ENCODE measurements at places on chromosomes 5 and 9.

DNA sequence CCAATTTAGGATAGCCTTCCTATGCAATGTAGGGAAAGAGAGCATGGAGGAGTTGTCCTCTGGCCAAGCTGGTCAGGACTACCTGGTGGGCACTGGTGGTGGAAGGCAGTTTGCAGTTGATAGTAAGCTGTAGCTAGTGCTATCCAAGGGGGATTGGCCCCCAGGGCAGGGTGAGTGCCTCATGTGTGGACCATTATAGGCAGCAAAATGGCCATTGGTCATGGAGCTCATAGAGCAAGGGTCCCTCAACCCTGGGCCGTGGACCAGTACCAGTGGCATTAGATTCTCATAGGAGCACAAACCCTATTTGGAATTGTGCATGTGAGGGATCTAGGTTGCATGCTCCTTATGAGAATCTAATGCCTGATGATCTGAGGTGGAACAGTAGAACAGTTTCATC is 139.3 kb downstream of the ZSWIM6 start:
- no peak for DNase-seq

DNA sequence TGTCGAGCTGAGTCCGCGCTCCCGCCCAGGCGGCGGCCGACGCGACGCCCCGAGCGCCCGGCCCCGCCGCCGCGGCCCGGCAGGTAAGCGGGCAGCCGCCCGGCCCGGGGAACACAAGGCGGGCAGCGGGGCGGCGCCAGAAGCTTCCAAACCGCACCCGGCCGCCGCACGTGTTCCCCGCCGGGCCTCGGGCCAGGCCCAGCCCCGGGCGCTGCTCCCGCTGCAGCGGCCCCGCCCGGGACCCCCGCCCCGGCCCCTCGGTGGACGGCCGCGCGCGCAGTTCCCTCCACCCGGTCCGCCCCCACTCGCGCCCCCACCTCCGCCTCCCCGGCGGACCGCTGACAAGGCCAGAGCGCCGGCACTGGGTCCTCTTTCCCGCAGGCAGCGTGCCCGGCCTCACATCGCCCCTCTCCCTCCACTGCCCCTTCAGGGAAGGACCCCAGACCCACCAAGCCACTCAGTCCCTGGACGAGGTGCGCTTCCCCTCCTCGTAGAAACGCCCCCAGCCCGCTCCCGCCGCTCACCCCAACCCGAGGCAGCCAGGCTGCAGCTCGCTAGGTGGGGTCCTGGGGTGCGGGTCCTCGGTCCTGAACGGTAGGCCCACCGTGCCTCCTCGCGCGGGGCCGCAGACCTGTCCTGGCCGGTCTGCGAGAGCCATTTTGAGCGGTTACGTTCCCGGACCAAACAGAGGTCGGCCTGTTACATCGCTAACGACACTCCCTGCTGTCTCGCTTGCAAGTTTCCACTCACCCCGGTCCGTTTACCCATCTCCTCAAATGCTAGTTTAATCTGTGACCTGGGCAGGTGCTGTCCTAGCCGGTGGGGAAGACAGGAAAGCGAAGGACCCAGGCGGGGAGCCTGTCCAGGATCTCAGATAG is 475 bp downstream of the WDR5 start:
- DNase-seq, result peak; percentile 34

- no peak for DNase-seq
Measured at GRCh38 chr9:112817860-112818203, 67.3 kb downstream of the SNX30 start.

- no peak for DNase-seq
Measured at GRCh38 chr5:164000819-164001218, 495.4 kb downstream of the MAT2B start.

DNA sequence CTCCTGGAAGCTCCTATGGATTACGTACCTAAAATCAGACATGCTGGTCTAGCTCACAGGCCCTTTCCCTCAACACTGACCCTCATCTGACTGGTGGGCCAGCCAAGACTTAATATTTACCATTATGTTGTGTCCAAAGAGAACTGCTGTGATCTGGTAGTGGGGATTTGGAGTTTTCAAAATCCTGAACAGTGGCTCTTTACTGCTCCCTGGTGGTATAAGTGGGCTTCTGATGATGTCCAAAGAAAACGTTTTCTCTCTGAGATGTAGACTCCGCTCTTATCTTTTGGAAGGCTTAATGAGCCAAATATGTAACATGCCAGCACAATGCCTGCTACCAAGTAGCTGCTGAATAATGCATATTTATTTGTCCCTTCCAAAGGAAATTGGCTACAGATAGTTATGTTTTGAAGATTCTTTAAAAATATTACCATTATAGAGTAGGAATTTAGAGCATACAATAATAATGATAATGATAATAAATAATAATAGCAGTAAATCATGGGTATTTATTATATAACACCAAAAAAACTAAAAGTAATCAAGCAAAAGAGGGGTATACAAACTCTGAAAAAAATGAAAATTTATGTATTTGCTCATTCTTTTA is 406.6 kb upstream of the TNC start:
- DNase-seq, result no peak

DNA sequence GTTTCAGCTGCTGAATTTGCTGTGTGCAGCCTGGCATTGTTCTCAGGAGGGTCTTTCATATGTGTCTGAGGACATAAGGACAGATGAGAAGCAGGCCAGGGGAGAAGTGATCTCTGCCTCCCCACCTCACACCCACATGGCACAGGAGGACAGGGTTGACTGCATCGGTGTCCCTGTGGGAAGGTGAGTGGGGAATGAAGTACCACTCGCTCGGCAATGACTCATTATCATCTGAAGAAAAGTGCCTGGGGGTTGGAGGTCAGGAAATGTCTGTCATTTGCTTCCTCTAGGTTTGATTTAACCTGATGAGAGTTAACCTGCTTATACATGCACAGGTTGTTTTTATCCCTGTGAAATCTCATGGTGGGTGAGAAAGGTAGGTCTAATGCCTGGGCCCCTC is 195.0 kb downstream of the GADD45G start:
- DNase-seq, result no peak

- DNase-seq, result no peak
Measured at GRCh38 chr5:1010641-1011046, 2.0 kb downstream of the NKD2 start.

DNA sequence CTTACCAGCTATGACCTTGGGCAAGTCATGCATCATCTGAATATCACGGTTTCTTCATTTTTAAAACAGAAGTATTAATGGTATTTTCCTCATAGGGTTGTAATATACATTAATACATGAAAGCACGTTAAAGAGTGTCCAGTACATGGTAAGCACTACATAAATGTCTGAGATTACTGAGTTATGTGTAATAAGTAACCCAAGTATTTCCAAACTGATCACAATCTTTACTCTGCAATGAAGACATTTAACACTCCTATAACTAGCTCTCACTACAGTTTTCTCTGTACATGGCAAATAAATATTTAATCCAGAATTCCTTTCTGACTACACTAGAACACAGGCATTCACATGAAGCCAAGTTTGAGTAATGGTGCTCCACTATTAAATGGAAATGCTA is 4.0 kb downstream of the GLDC start:
- DNase-seq, result no peak

DNA sequence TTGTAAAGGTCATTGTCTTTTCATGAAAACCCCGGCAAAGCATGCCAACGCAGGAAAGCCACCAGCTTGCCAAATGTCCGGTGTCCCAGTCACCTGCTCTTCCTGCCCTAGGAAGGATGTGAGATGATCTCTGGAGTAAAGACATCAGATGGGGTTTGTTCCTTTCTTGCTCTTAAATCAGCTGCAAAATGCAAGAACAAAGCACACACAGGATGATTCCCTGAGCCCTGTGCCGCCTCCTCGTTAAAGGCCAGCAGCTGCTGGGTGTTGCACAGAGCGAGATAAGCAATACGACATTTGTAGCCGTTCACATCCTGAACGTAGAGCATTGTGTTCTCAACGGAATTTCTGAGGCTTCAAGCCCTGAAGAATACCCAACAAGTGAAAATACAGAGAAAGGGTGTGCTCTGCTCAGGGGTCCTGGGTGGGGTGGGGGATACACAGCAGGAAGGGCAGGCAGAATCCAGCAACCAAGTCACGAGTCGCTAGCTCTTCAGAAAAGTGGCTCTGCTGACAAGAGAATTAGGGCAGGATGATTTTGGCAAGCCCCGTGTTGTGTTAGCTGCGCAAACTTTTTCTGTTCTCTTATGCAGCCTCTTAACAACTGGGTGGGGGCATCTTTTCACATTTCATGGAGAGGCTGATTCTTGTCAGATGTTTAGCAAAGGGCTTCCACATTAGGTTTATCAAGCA is 229.2 kb upstream of the MAP3K1 start:
- no peak for DNase-seq

- DNase-seq, result no peak
Measured at GRCh38 chr5:151569132-151570046, 21.7 kb downstream of the FAT2 start.

GRCh38 chr5:88888848-88889188 is 5.8 kb upstream of the MEF2C start:
- no peak for DNase-seq

DNA sequence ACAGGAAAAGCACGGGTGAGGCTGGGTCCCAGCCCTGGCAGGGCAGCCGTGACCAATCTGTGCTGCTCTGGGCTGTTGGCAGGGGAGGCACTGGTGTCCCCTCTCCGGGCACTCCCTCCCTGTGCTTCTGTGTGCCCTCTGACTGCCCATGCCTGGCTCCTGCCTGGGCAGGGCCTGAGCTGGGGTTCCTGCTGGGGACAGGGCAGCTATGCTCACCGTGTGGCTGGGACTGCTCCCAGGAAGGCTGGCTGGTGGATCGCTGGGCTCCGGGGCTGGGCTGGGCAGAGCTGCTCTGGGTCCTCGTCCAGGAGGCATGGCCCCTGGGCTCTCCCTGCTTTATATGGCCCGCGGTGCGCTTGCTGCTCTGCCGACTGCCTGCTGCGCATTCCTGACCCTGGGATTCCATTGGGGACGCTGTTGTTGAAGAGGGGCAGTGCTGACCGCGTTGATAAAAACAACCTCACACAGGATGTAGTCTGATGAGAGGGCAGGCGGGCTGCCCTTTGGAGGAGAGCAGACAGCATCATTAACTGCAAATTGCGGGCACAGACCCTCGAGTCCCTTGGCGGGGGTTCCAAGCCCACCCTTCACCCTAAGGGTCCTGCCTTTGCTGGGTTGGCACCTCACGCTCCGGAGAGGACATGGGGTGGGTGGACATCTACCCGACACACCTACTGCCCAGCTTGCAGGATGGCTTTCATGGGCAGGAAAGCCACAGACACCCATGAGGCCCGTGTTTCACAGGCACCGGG is 955 bp downstream of the QRFP start:
- no peak for DNase-seq

GRCh38 chr9:112447283-112447761 is 39.3 kb upstream of the KIAA1958 start:
- DNase-seq, result no peak

- no peak for DNase-seq
Measured at GRCh38 chr9:123678038-123678877, 251.7 kb downstream of the DENND1A start.

DNA sequence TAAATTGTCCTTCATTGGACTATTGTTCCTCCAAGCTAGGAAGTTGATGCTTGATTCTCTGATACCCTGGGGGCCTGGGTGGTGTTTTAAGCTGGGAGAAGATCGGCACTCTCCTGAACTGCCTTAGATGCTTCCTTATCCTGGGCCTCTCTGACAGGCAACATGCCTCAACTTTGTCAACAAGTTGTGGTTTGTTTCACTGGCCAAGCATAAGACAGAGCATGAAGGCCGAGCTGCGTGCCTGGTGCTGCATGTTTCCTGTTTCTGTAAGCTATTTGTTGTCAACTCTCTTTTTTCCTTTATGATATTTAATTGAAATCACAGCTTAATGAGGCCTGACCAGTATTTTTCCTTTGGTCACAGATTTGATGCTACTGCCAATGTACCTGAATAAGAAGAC is 187.6 kb upstream of the TNC start:
- DNase-seq, result no peak

- DNase-seq, result peak; percentile 79
Measured at GRCh38 chr9:92133949-92134604, 18.9 kb upstream of the SPTLC1 start.

GRCh38 chr5:5006548-5006947 is 133.6 kb upstream of the ADAMTS16 start:
- no peak for DNase-seq

GRCh38 chr5:68544648-68545552 is 329.3 kb downstream of the PIK3R1 start:
- DNase-seq, result no peak

DNA sequence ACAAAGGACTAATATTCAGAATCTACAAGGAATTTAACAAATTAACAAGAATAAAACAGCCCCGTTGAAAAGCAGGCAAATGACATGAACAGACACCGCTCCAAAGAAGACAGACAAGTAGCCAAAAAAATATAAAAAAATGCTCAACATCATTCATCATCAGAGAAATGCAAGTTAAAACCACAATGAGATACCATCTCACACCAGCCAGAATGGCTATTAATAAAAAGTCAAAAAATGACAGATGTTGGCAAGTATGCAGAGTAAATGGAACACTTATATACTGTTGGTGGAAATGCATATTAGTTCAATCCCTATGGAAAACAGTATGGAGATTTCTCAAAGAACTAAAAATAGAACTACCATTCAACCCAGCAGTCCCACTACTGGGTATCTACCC is 302.7 kb upstream of the RGMB start:
- DNase-seq, result no peak

- no peak for DNase-seq
Measured at GRCh38 chr5:34474573-34475021, 181.5 kb upstream of the RAI14 start.

- DNase-seq, result no peak
Measured at GRCh38 chr5:103452666-103453065, 109.9 kb downstream of the NUDT12 start.

Data from progenitor cell of endocrine pancreas (in vitro differentiated cells).